EL (cell line): ENCODE measurements at places on chromosomes 16 and 17.

DNA sequence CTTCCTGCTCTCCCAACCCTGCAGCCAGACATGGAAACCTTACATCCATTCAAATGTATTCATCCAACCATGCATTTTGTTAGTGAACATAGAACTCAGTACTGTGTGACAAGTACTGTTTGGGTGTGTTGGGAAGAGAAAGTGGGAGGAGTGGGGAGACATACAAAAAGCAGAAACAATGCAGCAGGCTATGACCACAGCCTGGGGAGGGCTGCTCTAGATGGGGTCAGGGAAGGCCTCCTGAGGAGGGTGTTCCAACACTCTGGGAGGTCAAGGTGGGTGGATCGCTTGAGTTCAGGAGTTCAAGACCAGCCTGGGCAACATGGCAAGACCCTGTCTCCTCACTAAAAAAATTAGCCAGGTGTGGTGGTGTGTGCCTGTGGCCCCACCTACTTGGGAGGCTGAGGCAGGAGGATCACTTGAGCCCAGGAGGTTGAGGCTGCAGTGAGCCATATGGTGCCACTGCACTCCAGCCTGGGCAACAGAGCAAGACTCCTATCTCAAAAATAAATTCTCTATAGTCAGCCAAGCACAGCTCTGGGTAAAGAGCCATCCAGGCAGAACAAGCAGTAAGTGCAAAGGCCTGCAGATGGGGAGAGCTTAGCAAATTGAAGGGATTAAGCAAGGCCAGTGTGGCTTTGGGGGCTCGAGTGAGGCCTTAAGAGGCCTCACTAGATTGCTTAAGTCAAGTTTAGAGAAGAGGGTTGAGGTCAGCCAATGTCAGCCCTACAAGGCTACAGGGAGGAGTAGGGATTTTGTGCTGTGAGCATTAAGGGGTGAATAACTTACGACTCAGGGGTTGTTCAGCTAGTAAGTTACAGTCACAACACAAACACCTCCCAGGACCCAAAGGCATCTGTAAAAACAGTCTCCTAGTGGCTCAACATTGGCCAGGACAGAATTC lies 5.5 kb downstream of the SLC13A2 start:
- no peak for DNase-seq

DNA sequence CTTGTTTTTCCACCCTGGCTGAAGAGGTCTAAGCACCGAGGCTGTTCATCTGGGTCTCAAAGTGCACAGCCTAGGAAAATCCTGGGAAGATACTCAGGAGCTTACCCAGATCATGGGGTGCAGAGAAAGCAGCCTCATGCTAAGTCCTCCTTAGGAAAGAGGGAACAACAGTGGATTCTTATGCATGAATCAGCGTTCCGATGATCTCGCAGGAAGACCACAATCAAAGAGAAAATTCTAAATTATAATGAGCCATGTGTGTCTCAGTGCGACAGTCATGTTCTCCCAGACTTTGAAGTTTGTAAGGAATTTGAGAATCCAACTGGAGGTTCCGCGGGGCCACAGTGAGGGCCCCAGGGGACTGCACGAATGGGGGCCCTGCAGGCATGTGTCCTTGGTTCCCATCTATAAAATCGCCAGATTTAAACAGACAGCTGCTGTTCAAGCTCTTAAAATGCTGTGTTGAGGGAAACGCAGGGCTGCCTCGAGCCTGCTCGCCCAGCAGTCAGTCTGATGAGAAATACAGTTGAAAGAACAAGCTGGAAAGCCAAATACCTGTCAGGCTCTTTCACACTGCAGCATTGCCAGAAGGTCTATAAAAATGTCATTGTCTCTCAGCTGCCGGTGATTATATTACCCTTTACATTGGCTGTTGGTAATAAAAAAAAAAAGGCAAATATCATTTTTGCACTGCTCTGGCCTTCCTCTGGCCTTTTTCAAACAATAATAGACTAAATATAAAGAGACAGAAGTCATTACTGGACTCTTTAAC lies 152.1 kb downstream of the PMP22 start:
- DNase-seq: peak; percentile 32

- DNase-seq: no peak
Measured at GRCh38 chr17:680529-680928, 34.1 kb downstream of the VPS53 start.

- peak; percentile 49 for DNase-seq
Measured at GRCh38 chr16:86016201-86016965, 117.4 kb downstream of the IRF8 start.

GRCh38 chr17:79696610-79696982 lies 34.1 kb upstream of the ENPP7 start:
- DNase-seq: no peak

DNA sequence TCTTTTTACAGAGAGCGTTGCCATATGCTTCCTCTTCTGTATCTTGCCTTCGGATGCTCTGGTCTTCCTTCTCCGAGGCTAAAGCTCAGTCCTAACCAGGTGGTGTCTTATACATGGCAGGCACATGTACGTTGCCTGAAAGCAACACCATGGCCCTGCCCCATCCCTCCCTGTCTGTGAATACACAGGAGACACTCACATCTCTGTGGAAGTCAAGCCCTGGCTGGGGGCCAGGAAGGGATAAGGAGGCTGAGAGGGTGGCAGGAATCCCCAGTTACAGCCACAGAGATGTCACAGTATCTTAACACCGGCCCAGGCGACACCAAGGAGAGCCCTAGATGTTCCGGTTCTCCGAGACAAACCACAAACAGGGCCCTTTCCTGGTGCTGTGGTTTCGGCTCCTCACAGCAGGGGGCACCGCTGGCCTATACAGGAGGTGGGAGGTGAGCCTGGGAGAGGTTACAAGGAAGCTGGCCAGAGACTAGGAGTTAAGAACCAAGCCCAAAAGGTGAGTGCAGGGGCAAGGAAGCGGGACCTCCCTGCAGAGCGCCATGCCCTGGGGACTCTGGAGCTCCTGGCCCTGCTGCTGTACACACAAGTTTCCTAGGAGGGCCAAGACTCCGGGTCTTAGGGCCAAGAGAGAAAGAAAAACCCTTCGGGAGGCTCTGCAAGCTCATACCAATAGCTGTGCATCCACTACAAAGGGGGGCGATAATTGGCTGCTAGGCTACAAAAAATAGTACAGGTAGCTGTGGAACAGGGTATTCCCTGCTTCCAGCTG lies 41.7 kb downstream of the SRL start:
- DNase-seq: peak; percentile 69
